ENCODE measurements at places on chromosomes 7 and 10.

- DNase-seq: no peak
Measured at GRCh38 chr7:144579687-144580086, 176.2 kb upstream of the NOBOX start.

- no peak for DNase-seq
Measured at GRCh38 chr10:119333146-119333792, 125.9 kb downstream of the GRK5 start.

GRCh38 chr10:95133997-95134396, 60.0 kb upstream of the ACSM6 start:
- no peak for DNase-seq

DNA sequence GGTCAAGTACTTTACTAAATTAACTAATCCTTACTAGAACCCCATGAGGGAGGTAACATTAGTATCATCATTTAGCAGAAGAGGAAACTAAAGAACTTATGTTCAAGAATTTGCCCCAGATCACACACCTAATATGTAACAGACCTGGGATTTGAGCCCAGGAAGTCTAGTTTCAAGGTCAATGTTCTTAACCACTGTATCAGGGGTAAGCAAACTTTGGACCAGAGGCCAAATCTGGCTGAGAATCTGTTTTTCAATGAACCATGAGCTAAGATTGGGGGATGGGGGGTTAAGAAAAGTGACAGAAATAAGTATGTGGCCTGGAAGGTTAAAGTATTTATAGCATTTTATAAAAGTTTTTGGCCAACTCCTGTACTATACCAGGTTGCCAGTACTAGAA, 95.1 kb downstream of the ZNF248 start:
- DNase-seq: no peak

- no peak for DNase-seq
Measured at GRCh38 chr10:98675902-98676301, 229.2 kb upstream of the HPS1 start.

GRCh38 chr7:123211545-123211944, 11.8 kb upstream of the SLC13A1 start:
- DNase-seq: no peak

- no peak for DNase-seq
Measured at GRCh38 chr7:145797507-145797906, 319.1 kb upstream of the CNTNAP2 start.

DNA sequence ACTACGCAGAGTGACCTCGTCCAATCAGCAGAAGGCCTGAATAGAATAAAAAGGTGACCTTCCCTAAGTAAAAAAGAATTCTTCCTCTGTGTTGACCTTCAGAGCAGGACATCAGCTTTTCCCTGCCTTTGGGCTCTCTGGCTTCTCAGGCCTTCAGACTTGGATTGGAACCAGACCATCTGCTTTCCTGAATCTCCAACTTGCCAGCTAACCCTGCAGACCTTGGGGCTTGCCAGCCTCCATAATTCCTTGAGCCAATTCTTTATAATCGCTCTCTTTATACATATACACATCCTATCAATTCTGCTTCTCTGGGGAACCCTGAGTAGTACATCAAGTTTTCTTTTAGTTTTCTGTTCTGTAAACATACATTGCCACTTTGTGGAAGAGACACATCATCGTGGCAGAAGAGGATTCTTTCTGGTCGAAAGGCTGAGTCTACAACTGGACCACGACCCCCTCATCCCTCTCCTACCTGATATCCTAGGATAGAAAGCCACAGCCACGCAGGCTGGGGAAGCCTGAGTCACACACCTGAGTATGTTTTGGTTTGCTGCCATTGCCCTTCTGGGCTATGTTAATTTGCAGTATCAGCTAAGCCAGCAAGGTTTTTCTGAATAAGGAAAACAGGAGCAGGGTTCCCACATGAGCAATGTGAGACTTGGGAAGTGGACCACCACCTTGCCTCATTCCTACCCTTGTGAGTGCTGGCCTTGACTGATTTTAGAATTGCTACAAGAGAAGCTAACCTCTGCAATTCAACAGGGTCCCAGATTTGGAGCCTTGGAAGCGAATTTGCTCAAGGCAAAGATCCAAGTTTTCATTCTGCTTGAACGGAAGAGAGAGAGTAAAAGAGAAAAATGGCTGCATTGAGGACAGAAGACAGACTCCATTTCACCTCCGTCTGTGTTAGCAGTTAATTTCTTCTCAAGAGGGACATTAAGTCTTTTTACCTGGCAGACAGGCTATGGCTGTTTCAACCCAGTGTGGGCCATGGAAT, 445.2 kb upstream of the FZD8 start:
- DNase-seq: no peak

- no peak for DNase-seq
Measured at GRCh38 chr10:88826388-88826787, 23.9 kb downstream of the LIPM start.

DNA sequence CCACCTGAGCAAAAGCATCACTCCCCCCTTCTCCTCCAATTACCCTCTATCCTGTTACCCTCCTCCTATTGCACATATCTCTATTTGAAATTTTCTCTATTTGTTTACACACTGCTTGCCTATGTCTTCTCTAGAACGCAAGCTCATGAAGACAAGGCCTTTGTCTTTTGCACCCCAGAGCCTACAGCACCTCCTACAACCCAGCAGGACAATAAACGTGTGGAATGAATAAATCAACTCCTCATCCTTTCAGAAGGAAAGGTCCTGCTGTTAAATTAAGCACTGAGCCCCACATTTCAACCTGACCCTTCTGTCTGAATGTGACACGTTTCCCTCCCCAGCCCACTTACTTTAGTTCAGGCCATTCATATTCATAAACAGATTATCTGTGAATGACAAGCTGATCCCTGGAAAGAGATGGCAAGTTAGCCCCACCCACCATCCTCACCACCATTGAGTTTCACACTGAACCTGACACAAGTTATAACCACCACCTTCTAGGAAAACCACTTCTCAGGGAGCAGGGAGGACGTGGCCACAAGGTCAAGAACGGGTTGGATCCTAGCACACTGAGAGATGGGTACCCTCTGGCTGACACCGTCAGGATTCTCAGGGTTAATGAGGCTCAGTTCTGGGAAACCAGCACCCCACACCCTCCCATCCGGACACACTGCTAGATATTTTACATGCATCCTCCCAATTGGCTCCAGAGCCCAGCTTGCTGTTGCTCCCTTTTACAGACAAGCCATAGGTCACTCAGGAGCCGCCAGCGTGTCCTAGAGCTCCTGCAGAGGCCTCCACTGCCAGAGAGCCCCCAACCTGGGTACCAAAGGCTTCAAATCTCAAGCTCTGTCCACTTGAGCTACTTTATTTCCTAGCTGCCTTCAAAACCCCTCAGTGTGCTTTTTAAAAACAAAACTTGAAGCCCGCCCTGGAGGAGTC, 934 bp downstream of the PRTFDC1 start:
- peak; percentile 47 for DNase-seq

DNA sequence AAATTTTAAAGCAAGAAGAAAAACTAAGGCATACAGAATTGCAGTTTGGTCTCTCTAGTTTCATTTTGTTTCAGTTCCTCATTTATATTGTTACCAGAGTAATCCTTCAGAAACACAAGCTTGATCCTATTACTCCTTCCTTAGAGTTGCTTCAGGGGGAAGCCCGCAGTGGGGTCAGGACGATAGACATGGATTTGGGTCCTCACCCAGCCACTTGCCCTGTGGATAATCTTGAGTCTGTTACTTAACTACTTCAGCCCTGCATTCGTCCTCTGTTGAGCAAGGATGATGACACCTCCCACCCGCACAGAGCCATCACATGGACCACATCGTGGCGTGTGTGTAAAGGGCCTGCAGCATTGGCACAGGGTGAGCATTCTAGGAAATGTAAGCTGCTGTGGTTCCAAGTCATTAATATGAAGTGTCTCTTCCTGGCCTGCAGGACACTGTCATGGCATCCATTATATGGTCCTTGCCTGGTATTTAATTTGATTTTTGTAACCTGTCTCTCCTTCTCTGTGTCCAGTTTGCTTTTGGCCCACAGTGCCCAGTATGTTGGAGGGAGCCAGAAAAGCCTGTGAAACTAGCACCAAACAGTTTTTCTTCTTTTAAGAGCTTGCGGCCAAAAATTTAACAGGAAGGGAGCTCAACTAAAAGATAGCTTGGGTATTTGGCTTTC, 111.2 kb downstream of the EEPD1 start:
- DNase-seq: peak; percentile 53

- no peak for DNase-seq
Measured at GRCh38 chr10:85642421-85643170, 724.0 kb downstream of the GRID1 start.

DNA sequence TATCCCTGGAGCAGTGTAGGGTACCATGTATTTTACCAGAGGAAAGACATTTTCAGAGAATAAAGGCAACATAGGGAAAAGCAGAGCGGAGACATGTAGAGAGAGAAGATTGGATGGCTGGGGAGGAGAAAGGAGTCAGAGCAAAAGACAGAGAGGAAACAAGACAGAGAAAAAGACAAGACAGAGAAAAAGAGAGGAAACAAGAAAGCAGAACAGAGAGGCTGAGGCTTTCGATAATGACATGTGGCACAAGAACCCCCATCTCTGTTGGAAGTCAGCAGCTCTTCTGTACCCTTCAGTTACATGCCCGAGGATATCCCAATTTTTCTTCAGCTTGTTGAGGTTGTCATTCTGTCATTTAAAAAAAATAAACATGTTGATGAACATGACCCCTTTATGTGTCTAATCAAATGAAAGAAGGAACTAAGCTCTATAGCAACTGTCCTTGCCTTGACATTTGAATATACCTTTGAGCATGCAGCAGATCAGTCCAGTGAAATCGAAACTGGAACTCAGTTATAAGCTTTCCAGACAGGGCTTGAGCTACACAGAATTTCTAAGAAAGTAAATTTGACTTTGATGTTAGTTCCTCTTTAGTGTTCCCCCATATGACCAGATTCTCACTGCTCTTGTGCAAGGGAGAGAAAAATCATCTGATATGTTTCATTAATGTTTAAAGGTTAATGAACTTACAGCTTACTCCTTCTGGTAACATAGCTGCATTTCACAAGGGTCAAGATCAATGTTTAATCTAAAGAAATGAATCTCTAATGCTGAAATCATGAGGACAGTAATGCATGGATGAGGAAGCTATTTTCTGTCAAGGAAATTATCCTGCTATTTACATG, 75.1 kb upstream of the SP4 start:
- DNase-seq: no peak

DNA sequence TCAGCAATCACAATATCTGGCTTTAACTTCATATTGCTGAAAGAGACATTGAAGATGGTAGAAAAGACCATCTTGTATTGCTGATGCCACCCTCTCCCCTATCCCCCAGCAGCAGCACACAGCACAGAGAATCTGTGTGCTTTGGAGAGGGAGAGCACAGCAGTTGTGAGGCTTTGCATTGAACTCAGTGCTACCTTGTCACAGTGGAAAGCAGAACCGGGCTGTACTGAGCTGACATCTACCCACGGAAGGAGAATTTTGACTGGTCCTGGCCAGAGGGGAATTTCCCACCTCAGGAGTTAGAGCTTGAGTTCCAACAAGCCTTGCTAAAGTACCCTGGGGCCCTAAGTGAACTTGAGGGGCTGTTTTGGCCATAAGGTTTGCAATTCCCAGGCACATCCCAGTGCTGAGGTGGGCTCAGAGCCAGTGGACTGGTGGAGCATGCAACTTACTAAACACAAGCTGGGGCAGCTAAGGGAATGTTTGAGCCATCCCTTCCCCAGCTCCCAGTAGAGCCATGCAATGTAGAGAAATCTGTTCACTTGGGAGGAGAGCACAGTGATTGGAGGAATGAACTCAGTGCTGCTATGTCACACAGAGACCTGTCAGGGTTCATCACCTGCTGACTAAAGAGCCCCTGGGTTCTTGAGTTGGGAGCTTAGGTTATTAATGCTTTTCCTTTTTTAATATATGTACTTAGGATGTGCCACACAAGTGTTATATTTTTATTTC, 62.1 kb downstream of the OR13A1 start:
- no peak for DNase-seq

DNA sequence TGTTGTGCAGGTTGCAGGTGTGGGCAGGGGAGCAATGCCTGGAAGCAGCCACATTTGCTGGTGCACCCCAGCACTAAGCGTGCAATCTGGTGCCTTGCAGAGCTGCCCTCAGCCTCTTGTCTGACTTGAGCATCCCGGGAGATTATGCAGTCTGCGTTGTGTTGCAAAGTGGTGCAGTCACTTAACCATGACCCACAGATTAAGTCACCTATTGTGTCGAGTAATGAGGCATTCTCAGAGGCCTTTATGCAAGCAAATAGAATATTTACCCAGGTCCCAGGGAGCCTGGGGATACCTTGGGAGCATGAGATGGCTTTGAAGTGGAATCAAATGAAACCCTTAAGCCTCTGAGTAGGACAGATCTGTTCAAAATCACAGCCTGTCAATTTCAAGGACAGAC, 529.0 kb downstream of the TYW1 start:
- no peak for DNase-seq

DNA sequence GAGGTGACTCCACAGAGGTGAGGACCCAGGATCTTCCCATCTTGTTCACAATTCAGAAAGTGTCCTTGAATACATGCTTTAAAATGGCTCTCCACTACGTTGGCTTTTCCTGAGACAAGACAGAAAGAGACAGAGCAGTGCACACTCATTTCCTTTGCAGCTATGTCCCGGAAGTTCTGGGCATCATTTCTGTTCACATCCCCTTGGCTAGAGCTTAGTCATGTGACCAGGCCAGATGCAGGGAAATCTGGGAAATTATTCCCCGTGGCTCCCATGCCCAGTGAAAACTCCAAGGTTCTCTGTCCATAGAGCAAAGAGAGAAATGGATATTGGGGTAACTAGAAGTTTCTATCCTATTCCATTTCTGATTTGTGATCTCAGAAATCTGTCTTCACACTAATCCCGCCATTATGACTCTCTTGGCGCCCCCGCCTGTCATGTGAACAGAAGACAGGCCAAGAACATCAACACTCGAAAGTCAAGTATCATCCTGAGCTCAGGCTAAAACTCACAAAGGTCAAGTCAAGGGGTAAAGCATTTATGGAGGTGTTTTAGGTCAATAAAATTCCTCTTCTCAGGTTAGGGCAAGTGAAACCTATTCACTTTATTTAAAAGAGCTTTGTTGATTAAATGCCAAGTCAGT, 251.4 kb upstream of the HABP2 start:
- no peak for DNase-seq

GRCh38 chr10:130858626-130859025, 452.9 kb downstream of the TCERG1L start:
- no peak for DNase-seq

DNA sequence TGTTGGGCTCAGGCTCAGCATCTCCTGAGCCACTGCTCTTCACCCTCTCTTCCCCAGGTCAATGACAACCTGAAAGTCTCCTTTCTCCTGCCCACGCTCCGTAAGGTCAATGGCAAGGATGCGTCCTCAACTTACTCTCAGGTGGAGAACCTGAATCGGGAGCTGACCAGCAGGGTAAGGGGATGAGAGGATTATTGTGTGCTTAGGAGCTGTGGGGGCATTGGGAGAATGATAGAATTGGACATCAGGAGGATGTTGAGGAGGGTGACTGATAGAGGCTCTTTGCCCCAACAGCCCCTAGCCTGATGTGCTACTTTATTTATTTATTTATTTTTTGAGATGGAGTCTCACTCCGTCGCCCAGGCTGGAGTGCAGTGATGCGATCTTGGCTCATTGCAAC, 1.3 kb downstream of the LRWD1 start:
- no peak for DNase-seq

DNA sequence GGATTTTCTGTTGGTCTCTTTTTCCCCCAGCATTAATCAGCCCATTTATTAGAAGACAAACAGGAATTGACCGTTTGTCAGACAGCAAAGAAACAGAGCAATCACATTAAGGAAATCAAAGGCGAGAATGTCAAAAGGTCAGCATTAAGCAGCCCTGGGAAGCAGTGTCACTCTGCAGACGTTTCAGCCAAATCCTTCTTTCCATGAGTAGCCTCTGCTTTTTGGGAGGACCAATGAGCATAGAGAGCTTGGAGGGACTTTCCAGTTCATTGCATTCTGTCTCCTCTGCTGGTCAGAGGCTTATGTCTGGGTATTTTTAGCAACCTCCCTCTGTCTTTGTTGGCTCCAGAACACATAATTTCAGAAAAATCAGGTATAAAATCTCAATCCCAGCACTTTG, 481.4 kb downstream of the GALNT17 start:
- DNase-seq: no peak
